ENCODE measurements at places on chromosomes 7 and 10.

GRCh38 chr10:78319371-78319770 is 285.7 kb downstream of the RPS24 start:
- no peak for DNase-seq

- DNase-seq, result no peak
These were observed 116.0 kb upstream of the IMMP2L start for GRCh38 chr7:111678281-111678680.

GRCh38 chr7:82665966-82666507 is 222.5 kb upstream of the CACNA2D1 start:
- no peak for DNase-seq

GRCh38 chr10:34666008-34666704 is 148.9 kb downstream of the PARD3 start:
- no peak for DNase-seq

DNA sequence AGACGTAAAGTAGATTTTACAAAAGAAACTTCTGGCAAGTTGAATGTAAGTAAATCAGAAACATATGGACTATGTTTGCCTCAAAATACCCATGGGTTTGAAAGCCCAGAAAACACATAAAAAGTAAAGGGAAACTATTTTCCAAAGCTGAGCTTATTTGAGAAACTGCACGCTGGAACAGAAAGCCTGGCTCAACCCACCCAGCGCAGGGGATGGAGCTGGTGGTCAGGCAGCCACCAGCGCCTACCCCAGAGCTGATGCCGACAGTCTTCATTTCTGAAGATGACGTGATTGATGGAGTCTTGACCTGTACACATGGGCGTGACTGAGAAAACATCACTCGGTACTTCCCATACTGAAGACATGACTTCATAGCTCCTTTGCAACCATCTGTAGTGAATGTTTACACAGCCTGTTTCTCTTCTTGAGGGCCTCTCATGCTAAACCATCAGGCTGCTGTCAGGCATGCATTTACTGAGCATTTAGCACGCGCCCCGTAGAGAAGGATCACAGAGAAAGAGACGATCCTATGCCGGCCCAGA is 232.6 kb upstream of the AUTS2 start:
- DNase-seq, result no peak

DNA sequence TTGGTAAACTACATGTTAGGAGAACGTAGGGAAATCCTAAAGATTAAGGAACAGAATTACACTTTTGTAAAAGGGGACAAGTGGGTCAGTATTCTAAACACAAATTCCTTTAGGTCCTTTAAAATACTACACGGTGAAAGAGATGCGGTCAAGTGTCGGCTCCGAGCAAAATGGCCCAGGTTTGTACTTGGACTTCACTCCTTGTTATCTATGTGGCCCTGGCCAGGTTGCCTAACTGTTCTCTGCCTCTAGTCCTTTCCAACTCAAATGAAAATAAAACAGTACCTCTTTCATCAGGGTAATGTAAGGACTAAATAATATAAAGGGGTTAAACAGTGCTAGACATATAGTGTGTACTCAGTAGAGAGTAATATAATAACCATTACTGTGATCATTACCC is 344.8 kb downstream of the PARD3 start:
- DNase-seq, result no peak

- no peak for DNase-seq
These were observed 957.8 kb downstream of the GATA3 start for GRCh38 chr10:9012312-9012711.

- DNase-seq, result no peak
These were observed 663.3 kb upstream of the MGMT start for GRCh38 chr10:128803790-128804189.

GRCh38 chr10:44974082-44974627 is 4.5 kb downstream of the DEPP1 start:
- DNase-seq, result no peak

GRCh38 chr7:135930565-135931461 is 46.3 kb downstream of the MTPN start:
- DNase-seq, result no peak

DNA sequence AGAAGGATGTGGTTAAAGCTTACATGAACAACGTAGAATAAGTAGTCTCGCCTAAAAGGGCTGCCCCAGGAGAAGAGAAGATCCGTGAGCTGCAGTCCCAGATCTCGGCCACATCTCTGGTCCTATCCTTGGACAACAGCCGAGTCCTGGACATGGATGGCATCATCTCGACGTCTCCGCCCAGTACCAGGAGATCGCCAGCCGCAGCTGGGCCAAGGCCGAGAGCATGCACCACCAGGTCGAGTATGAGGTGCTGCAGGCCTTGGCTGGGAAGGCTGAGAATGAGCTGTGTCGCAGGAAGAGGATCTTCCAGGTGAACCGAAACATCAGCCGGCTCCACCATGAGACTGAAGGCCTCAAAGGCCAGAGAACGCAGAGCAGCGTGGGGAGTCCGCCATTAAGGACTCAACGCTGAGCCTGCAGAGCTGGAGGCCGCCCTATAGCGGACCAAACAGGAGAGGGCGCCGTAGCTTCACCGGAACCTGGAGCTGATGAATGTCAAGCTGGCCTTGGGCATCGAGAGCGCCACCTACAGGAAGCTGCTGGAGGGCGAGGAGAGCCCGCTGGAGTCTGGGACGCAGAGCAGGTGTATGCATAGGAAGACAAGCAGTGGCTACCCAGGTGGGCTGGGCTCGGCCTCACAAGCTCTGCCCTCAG is 22.2 kb downstream of the LIPK start:
- DNase-seq, result no peak

DNA sequence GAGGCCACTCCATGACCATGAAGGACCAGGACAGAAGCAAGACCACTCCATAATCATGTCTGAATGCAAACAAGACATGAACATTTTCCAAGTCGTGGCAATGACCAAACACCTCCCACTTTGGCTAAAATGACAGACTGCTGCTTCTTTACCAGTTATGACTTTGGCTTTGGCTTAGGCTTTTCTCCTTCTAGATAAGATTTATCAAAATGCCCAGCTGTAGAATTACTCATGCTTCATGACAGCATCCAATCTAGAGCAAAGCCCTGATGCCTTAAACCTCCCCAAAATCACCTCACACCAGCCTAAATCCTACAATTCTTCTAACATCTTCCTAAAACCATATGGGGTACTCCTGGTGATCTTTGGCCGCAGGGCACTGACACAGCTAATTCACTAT is 102.1 kb downstream of the VPS41 start:
- no peak for DNase-seq

GRCh38 chr7:30428246-30429155 is 50.1 kb downstream of the NOD1 start:
- DNase-seq, result no peak

- no peak for DNase-seq
These were observed 733.7 kb upstream of the IGFBP3 start for GRCh38 chr7:46654546-46655443.

GRCh38 chr10:32961343-32961894 is 3.4 kb upstream of the ITGB1 start:
- DNase-seq, result no peak

- peak; percentile 13 for DNase-seq
These were observed 38.7 kb downstream of the PPIF start for GRCh38 chr10:79385804-79386531.

- DNase-seq, result no peak
These were observed 219.5 kb downstream of the CCDC3 start for GRCh38 chr10:12781976-12782375.

DNA sequence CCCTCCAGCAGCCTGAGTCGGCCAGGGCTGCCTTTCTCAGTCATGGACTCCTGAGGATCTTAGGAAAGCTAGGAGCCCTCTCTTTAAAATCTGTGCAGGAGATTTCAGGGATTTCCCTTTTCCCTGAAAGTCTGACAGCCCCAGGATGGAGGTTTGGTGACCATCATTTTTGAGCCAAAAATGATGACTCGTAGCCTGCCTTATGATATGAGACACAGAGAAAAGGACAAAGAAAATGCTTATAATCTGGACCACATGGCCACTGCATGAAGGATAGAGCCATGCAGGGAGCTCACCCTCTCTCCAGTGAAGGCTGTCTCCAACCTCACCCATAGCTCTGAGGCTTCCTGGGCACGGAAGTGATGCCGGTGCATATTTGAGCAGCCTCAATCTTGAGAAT is 106.6 kb upstream of the CHST15 start:
- DNase-seq, result no peak

DNA sequence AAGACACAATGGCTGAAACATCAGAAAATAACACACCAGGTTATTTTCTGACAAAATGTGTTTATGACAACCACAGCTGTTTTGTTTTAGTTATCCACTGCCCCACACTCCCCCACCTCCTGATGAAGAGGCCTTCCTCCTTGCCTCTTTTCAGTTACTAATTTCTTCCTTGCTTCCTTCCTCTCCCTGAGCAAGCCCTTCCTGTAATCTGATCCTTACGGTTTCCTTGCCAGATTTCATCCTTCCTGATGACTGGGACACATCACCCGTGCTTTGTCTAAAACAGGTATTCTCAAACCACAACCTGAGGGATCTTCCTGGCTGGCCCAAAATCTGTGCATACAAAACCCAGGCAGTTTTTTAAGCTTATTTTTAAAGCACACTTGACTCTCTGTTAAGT is 39.4 kb downstream of the CHST15 start:
- DNase-seq, result no peak

DNA sequence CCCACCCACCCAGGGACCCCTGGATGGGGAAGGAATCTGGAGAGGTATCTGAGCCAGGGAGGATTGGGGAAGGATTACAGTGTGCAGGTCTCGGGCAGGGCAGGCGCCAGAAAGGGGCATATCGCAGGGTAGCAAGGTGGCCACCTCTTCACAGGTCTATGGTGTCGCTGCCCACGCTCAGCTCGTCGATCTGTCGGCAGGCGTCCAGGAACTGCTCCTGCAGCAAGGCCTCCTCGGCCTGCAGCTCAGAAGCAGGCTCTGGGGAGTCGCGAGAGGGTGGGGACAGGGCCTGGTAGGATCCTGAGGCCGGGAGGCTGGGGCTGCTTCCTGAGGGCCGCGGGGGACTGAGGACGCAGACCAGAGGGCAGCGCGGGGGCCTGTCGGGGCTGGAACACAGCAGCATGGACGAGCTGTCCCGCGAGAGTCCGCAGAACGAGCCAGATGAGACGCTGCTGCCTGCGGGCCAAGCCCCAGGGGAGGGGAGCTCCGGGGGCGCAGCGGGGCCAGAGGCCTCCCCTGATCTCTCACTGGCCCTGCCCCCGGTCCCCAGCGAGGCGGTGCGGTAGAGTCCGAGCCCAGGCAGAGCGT is 7.1 kb upstream of the RBM28 start:
- no peak for DNase-seq

- no peak for DNase-seq
These were observed 274.6 kb upstream of the COBL start for GRCh38 chr7:51591223-51591622.

DNA sequence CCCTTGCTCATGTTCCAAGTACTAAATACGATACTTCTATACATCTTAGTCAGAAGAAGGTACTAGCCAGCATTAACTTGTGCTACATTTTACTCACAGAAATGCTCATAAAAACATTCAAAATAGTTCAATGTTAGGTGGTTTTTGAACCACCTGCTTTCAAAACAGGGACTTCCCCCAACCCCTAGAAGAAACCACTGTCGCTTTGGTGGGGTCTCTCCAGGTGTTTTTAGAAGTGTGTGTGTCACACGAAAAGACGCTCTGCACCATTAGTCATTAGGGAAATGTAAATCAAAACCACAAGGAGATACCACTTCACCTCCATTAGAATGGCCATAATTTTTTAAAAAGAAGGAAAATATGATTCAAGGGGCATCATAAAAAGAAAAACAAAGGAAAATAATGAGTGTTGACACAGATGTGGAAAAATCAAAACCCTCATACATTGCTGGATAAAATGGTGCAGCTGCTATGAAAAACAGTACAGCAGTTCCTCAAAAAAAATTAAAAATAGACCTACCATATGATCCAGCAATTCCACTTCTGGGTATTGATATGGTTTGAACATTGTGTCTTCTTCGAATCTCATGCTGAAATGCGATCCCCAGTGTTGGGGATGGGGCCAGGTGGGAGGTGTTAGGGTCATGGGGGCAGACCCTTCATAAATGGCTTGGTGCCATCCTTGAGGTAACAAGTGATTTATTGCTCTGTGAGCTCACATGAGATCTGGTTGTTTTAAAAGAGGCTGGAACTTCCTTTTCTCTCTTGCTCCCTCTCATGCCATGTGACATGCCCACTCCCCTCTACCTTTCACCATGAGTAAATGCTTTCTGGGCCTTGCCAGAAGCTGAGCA is 74.2 kb downstream of the MALSU1 start:
- DNase-seq, result no peak
